Thoracic aorta endothelial cell (primary cell): ENCODE measurements at places on chromosomes 3 and 15. TPM values are rescaled to one million over a fixed set of nuclear protein-coding genes. Genes with fewer than 3 reads are reported as not detected.

KBTBD13 gene
- total RNA-seq = not detected in 2 replicates

TP63 gene
- not detected in 2 replicates for total RNA-seq

RBP2 gene
- not detected in 2 replicates for total RNA-seq

PAQR9 gene
- total RNA-seq = not detected in 2 replicates

HERC2 gene
- total RNA-seq = 56.1 and 72.5 TPM in 2 replicates

LRRN1 gene
- total RNA-seq = 0.07 TPM in 1 of 2 replicates, not detected in the other

SCN11A gene
- 0.14 and 0.27 TPM in 2 replicates for total RNA-seq

SLC12A1 gene
- total RNA-seq = not detected in 2 replicates

SERPINI2 gene
- total RNA-seq = not detected in 2 replicates

C3orf22 gene
- total RNA-seq = not detected in 2 replicates

COMMD4 gene
- total RNA-seq = 43.1 and 48.7 TPM in 2 replicates

NDN gene
- 28.5 and 49.3 TPM in 2 replicates for total RNA-seq

GOLGA8R gene
- 0.53 and 1.3 TPM in 2 replicates for total RNA-seq

SLC51B gene
- total RNA-seq = not detected in 2 replicates

HYAL1 gene
- total RNA-seq = 3.7 and 5.0 TPM in 2 replicates

NTRK3 gene
- not detected in 2 replicates for total RNA-seq

KLHL40 gene
- total RNA-seq = under 0.01 TPM in 1 of 2 replicates, not detected in the other

SNX22 gene
- 0.65 and 1.5 TPM in 2 replicates for total RNA-seq

SAXO2 gene
- total RNA-seq = 0.22 and 0.40 TPM in 2 replicates

PKM gene
- 1,320 and 1,470 TPM in 2 replicates for total RNA-seq

SPINK8 gene
- total RNA-seq = not detected in 2 replicates
